Non-pigmented ciliary epithelial cell (primary cell): ENCODE measurements at places on chromosomes 2 and 18.

- DNase-seq = no peak
Measured at GRCh38 chr2:68926796-68927195, 25.9 kb downstream of the GKN2 start.

DNA sequence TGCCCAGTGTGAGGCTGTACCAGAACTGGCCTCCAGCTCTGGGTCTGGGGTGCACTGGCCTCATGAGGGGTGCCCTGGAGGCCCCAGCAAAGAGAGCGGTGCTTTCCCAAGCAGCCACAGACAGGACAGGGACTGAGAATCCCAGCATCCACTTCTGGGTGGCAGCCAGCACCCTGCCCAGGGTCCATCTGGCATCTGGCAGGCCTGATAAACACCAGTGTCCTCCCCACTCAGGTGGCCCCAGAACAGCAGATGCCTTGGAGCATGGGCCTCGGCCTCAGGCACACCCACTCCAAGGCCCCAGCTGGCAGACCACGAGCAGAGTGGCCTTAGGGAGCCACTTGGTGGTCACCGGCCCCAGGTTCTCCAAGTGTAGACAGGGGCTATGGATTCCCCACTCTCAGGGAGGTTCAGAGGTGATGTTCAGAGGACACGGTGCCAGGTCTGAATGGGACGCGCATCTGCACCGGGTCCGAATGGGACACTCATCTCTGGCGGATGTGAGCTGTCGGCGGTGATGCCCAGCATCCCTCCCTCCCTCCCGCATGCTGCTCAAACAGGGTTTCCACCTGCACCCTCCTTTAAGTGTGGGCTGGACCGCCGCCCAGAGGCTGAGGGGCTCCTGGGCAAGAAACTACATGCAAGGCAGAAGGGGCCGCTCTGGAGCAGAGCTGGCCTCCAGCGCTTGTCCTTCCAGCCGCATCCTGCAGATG is 82.2 kb upstream of the GPC1 start:
- no peak for DNase-seq

DNA sequence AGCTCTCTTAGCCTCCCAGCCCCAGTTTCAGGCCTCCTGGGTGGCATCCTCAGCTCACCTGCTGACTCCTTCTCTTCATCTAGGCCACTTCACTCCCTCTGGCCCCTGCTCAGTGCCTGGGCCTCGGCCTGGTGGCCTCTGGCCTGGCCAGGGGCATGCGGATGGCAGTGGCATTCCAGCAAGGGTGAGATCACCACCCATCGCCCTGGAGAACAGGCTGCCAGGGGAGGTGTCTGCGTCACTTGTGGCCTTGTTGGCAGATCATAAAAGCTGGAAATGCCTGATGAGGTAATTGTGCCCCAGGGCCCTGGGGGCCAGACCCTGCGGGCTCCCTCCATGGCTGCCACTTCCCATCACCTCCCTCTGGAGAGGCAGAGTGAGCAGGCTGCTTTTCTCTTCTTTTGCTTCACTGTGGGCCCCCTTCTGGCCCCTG is 72.5 kb upstream of the SMAD2 start:
- DNase-seq = no peak

- DNase-seq = no peak
Measured at GRCh38 chr2:183926433-183926832, 671.9 kb upstream of the ZNF804A start.

DNA sequence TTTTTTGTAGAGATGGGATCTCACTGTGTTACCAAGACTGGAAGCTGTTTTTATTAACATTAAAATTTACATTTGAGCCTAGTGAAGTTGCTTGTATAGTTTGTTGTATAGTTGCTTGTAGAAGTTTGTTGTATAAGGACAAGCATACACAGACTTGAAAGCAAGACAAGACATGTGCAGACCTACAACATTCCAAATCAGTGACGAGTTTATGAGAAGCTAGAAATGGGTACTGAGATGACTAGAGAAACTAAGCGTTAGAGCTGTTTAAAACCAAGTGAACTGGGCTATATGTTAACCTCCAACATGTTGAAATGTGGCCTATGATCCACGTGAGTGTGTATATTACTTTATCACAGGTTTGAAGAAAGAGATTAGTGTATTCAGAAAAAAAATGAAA is 39.1 kb downstream of the ABCB11 start:
- DNase-seq = no peak

DNA sequence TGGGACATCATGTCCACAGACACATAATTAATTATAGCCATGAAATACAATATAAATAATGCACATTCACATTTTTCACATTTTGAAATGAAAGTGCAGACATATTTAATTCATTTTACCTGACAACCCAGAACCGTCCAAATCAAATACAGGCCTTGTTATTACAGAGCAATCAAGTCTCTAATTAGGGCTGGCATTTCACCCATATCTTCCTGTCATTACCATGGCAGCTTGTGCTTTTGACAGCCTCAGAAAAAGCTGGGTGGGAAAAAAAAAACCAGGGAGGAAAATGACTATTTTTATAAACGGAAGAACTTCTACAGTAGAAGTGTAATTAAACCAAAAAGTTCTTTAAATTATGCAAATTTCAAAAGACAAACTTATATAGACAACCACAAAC is 436.4 kb downstream of the FBXO15 start:
- no peak for DNase-seq

DNA sequence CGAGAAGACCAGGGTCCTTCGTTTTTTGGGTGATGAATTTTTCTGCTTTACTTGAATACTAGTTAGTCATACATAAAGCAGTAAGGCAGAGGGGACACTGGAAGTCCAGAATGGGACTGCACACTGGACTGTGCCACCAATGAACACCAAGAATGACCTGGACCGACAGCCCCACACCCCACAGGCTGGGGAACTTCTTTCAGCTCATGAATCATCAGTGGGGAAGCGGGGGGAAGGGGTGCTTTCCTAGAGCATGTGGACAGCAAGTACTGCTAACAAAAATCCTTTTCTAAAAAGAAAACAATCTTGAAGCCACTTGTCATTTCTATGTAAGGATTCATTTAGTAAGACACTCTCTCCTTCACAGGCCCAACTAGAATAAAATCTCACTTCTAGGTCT is 86.0 kb downstream of the DTNB start:
- DNase-seq = peak; percentile 26

- no peak for DNase-seq
Measured at GRCh38 chr18:75203416-75204268, 5.3 kb downstream of the PTGR3 start.

DNA sequence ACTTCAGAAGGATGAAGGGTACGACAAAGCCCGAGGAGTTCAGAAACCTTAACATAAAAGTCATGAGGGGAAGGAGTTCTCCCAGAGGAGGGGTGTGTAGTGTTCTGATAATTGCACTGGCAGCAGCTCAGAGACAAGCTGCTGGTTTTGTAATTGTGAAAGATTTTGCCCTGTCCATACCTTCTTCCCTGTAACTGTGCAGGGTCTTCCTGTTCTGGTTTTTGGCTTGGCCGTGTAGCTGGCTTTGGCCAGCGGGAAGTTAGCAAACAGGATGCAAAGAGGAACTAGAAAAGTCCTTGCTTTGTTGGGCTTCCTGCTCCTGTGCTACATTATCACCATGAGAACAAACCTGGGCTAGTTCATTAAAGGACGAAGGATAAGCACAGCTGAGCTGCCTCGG is 160.8 kb downstream of the LPIN1 start:
- DNase-seq = no peak

- DNase-seq = no peak
Measured at GRCh38 chr18:49009661-49010060, 58.9 kb upstream of the SMAD7 start.

DNA sequence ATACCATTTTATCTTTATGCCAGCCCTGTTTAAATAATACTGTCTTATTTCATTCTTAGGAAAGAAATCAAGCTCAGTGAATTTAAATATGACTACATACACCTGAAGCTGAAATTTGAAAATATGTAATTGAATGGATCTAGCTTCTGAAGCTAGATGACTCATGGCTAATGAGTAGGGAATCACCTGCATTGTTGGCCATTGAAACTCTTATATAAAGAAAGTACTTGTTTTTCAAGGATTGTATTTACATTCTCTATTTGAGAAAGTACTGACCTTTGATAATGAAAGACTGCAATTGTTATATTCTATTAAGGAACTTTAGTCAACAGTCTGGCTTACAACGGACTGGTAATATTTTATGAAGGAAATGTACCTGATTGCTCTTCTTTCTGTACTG is 346.7 kb upstream of the LRATD1 start:
- no peak for DNase-seq

DNA sequence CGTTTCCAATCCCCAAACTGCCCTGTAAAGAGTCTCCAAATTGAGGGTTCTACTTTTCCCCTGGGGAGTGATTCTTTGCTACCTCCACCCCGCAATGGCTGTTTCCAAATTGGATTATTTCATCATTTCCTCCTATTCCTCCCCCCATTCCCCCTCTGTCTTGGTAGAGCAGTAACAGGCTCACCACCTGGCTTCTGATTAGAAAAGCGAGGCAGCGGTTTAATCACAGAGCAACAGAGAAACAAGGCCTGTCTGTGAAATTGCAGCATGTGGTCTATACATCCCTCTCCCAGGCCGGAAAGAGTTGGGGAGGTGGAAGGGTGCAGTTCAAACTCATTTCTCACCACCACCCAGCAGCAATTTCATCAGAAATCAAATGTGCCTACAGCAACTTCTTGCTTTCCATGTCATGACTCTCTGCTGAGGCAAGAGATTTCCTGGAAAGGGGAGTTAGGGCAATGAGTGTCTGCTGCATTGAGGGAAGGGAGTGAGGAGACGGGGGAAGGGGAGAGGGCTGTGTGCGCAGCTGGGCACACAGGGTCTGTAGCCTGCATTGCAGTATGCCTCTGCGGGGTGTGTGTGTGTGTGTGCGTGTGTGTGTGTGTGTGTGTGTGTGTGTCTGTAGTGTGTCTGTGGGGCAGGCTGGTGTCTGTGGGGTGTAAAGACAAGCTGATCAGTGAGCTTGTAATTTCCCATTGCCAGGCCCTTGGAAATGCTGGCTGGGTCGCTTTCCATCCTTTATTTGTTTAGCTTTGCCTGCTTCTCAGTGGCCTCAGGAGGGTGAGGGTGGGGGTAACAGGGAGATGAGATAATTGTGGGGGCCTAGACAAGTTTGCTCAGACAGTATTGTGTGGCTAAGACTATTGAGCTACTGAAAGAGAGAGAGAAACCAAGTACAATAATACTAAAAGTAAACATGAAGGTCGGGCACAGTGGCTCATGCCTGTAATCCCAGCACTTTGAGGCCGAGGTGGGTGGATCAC is 13.5 kb upstream of the IGFBP2 start:
- no peak for DNase-seq

DNA sequence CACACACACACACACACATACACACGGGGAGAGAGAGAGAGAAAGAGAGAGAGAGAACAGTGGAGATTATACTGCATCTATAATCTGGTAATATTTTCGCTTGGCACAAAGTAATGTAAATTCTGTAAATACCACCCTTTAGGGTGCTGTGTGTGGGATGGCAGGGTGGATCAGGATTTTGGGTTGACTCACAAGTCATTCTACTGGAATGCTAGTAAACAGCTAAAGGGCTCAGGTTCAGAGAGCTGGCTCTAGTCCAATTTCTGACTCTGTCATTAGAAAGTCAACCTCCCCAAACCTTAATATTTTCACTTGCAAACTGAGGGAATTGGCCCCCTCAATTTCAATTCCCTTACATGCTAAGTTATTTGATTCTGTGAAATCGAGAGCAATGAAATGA is 308.3 kb downstream of the TSN start:
- no peak for DNase-seq

GRCh38 chr2:237752761-237753165 is 45.8 kb upstream of the RBM44 start:
- no peak for DNase-seq

- DNase-seq = peak; percentile 58
Measured at GRCh38 chr2:58702302-58702885, 461.3 kb upstream of the FANCL start.

GRCh38 chr18:9287036-9287435 is 47.5 kb upstream of the TWSG1 start:
- no peak for DNase-seq
